ENCODE measurements at places on chromosomes 11 and 22.

DNA sequence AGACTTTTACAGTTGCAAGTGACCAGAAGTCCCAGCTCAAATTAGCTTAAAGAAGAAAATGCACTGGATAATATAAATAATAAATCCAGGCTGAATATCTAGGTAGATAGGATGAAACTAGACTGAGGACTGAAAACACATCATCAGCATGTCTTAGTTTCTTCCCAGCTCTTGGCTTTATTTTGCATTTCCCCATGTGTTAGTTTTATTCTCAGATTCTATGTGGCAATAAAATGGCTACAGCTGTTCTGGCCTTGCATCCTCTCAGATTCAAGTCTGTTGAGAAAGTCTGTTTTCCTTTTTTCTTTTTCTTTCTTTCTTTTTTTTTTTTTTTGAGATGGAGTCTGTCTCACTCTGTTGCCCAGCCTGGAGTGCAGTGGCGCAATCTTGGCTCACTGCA is 22.6 kb upstream of the CAT start:
- H3K36me3 ChIP-seq: no peaks in the 10 kb centered on the region
- no peak overlapping the region for H3K4me3 ChIP-seq
- no peak overlapping the region for H3K27ac ChIP-seq
- H3K4me1 ChIP-seq: peaks cover 6% of the 10 kb centered on the region
- H3K27me3 ChIP-seq: no peaks in the 10 kb centered on the region

- no peak overlapping the region for H3K27ac ChIP-seq
- H3K4me3 ChIP-seq: no peak overlapping the region
- DNase-seq: no peak
- peaks cover 12% of the 10 kb centered on the region for H3K36me3 ChIP-seq
- no peaks in the 10 kb centered on the region for H3K27me3 ChIP-seq
Measured at GRCh38 chr22:46962406-46962805, 200.0 kb downstream of the TBC1D22A start.

DNA sequence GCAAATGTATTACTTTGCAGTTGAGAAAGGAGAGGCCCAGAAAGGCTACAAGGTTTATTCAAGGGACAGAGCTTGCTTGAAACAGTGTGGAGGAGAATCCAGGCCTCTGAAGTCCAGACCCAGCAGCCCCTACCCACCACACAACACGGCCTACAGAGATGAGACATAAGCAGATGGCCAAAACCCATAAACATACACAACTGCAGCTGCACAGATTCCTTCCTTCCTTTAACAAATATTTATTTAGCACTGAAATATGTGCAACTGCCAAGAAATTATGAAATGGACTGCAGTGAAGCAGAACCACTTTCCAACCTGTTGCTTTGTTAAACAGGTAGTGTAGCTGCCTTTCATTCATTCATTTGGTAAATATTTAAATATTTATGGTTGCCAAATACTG is 122.3 kb downstream of the SPATA19 start:
- H3K36me3 ChIP-seq: no peaks in the 10 kb centered on the region
- H3K4me3 ChIP-seq: no peak overlapping the region
- no peaks in the 10 kb centered on the region for H3K27me3 ChIP-seq
- H3K27ac ChIP-seq: no peak overlapping the region
- H3K4me1 ChIP-seq: no peaks in the 10 kb centered on the region

DNA sequence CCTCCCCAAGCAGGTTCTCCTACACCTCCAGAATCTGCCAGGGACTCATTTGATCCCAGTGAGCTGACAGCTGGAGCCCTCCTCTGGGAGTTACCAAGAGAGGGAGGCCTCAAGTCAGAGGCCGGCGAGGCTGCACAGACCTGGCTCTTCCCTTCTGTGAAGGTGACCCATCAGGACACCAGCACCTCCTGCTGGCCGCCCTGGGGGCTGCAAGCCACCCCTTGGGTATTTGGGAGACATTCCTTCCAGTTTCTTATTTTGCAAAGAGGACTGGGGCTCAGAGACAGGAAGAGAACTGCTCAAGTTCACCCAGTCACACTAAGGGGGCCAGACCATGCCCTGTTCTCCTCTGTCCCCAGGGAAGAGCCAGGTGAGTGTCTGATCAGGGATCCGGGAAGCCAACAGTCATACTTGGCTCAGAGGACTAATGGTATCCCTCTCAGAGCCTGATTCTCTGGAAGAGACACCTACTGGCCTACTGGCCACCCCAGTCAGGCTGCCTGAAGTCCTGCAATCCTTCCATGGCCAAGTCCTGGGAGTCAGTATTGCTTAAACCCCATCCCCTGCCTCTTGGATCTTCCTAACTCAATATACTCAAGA is 40.5 kb upstream of the RIC3 start:
- H3K27ac ChIP-seq: no peak overlapping the region
- H3K4me1 ChIP-seq: no peaks in the 10 kb centered on the region

DNA sequence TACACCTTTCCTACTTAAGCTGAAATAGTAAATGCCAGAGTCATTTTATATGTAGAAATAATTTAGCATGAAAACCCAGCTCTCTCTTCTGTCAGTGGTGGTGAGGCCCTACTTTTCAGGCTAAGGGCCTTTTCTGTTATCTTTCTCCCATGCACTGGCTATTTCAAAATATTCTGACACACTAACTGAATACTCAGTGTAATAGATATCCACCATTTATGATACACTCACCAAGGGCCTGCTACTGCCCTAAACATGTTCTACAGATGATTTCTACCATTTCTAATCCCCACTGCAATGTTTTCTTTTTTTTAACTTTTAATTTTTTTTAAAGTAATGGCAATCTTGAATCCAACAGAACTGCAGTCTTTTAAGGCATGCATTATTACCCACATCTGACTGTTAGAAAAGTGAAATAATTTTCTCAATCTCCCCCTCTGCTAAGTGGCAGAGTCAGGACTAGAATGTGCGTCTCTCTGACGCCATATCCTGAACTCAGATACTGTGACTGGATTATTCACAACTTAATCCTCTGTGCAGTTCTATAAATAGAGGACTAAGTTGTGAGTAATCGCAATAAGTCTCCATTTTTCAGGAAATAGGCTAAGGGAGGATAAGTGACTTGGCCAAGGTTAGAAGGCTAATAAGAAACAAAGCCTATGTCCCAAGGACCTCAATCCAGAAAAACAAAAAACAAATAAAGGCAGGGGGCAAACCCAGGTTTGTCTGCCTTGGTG is 44.0 kb downstream of the GRAMD1B start:
- peak overlapping the region; percentile 27 for H3K27ac ChIP-seq
- no peaks in the 10 kb centered on the region for H3K36me3 ChIP-seq
- H3K27me3 ChIP-seq: no peaks in the 10 kb centered on the region

DNA sequence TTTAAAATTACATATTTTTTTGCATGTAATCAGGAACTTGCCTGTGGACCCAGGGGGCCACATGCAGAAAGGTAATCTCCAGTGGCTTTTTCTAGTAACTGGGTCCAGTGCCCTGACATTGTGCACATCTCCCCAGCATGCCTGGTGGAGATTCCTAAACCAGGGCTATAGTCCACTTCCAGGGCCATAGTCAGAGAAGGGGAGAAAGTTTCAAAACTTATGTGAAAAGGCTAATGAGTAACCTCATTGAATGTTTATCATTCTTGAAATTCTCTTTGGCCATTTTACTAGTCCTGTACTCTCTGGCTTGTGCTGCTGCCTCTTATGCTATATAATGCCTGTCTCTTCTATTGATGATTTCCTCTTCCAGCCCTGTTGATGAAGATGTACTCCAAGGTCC is 47.8 kb downstream of the BARX2 start:
- no peak overlapping the region for H3K4me3 ChIP-seq
- peaks cover 29% of the 10 kb centered on the region for H3K27me3 ChIP-seq
- no peak for DNase-seq
- no peaks in the 10 kb centered on the region for H3K4me1 ChIP-seq
- H3K27ac ChIP-seq: no peak overlapping the region

- H3K27ac ChIP-seq: no peak overlapping the region
- H3K4me1 ChIP-seq: no peaks in the 10 kb centered on the region
- H3K36me3 ChIP-seq: peaks cover 5% of the 10 kb centered on the region
- H3K4me3 ChIP-seq: no peak overlapping the region
Measured at GRCh38 chr11:17563231-17563646, 16.2 kb downstream of the OTOG start.

DNA sequence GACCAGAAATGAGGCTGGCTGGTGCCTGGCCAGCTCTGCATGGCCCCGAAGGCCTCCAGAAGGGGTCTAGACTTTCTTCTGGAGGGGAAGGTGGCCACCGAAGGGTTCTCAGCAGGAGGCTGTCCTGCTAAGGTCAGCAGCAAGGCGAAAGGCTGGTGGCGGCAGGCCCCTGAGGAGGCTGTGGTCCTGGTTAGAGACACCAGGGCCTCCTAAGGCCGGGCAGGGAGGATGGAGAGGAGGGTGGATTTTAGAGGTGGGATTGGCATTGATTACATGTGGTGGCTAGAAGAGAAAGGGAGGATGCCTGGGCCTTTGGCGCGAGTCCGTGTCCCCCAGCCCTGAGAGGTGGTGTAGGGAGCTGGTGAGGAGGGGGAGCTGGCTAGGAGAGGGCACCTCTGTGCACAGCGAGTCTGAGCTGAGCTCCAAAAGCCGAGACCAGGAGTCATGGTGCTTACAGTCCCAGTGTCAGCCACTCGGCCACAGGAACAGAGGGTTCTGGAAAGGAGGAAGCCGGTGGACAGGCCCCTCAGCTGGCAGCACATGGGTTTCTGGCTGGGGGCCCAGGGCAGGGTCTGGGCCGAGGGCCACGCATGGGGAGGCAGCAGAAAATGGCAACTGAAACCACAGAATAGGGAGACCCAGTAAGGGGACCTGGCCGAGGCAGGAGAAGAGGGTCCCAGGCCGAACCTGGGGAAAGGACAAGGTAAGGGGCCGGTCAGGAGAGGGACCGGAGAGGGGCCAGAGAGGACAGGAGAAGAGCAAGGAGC is 2.5 kb downstream of the FERMT3 start:
- H3K36me3 ChIP-seq: peaks cover 27% of the 10 kb centered on the region
- H3K27me3 ChIP-seq: no peaks in the 10 kb centered on the region
- no peak overlapping the region for H3K27ac ChIP-seq
- no peak overlapping the region for H3K4me3 ChIP-seq
- DNase-seq: no peak
- peaks cover 8% of the 10 kb centered on the region for H3K4me1 ChIP-seq

- peaks cover 29% of the 10 kb centered on the region for H3K27me3 ChIP-seq
- no peaks in the 10 kb centered on the region for H3K36me3 ChIP-seq
- DNase-seq: no peak
Measured at GRCh38 chr11:75161506-75162095, 10.7 kb downstream of the SLCO2B1 start.

DNA sequence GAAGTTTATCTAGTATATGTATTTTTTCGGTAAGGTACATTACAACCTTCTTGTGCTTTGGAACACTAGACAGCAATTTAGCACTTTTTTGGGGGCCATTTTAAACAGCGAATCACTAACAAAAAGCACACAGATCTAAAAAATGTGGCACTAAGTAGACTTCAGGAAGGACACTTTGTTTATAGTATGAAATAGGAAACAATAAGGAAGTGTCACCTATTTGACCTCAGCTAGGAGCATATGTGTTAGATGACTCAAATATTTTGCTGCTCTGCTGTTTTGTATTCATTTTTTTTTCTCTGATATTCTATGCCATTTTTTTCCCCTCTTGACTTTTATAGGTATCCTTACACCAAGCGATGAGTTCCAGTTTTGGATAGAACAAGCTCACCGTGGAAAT is 5.6 kb downstream of the DYNC2H1 start:
- no peak overlapping the region for H3K4me3 ChIP-seq
- no peak overlapping the region for H3K27ac ChIP-seq
- peaks cover 37% of the 10 kb centered on the region for H3K36me3 ChIP-seq
- peaks cover 13% of the 10 kb centered on the region for H3K4me1 ChIP-seq

- no peak overlapping the region for H3K27ac ChIP-seq
- peaks cover 11% of the 10 kb centered on the region for H3K36me3 ChIP-seq
- no peak for DNase-seq
- peaks cover 10% of the 10 kb centered on the region for H3K4me1 ChIP-seq
Measured at GRCh38 chr11:3134218-3134621, 30.9 kb downstream of the OSBPL5 start.

- peaks cover 16% of the 10 kb centered on the region for H3K27me3 ChIP-seq
- H3K36me3 ChIP-seq: no peaks in the 10 kb centered on the region
- no peak overlapping the region for H3K27ac ChIP-seq
Measured at GRCh38 chr11:112518371-112518770, 257.7 kb upstream of the PLET1 start.

- H3K36me3 ChIP-seq: peaks cover 5% of the 10 kb centered on the region
- H3K27me3 ChIP-seq: no peaks in the 10 kb centered on the region
- H3K4me1 ChIP-seq: peaks cover 7% of the 10 kb centered on the region
- no peak overlapping the region for H3K27ac ChIP-seq
Measured at GRCh38 chr22:26781596-26781995, 124.2 kb downstream of the MIAT start.

GRCh38 chr11:70212227-70212811 is 9.2 kb downstream of the FADD start:
- H3K36me3 ChIP-seq: peaks cover 36% of the 10 kb centered on the region
- H3K27ac ChIP-seq: no peak overlapping the region
- no peaks in the 10 kb centered on the region for H3K27me3 ChIP-seq
- DNase-seq: no peak
- H3K4me1 ChIP-seq: peaks cover 17% of the 10 kb centered on the region

- no peak overlapping the region for H3K4me3 ChIP-seq
- no peak for DNase-seq
- H3K36me3 ChIP-seq: peaks cover 47% of the 10 kb centered on the region
- no peaks in the 10 kb centered on the region for H3K27me3 ChIP-seq
- H3K4me1 ChIP-seq: no peaks in the 10 kb centered on the region
- no peak overlapping the region for H3K27ac ChIP-seq
Measured at GRCh38 chr22:35333220-35333619, 33.5 kb downstream of the TOM1 start.

DNA sequence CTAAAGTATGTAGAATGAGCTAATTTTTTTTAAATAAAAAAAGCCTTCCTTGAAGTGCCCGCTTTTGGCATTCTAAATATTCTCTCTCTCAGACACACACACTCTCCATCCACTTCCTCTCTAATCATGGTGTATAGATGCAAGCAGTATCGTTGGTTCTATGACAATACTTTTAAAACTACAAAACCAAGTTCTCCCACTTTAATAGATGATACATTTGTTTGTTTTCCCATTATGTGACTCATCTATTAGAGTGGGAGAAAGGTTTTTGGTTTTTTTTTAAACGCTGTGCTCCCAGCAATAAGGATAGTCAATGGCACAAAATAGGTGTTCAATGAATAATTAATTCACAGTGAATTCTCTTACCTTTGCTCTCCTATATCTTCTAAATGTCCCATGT is 44.6 kb downstream of the FZD4 start:
- no peaks in the 10 kb centered on the region for H3K27me3 ChIP-seq
- H3K36me3 ChIP-seq: no peaks in the 10 kb centered on the region
- H3K4me3 ChIP-seq: no peak overlapping the region

- peak overlapping the region; percentile 40 for H3K27ac ChIP-seq
- H3K36me3 ChIP-seq: peaks cover 42% of the 10 kb centered on the region
- DNase-seq: peak; percentile 91
- peak overlapping the region; percentile 72 for H3K4me3 ChIP-seq
- H3K27me3 ChIP-seq: no peaks in the 10 kb centered on the region
Measured at GRCh38 chr11:820655-821511, 2.2 kb downstream of the PNPLA2 start.

DNA sequence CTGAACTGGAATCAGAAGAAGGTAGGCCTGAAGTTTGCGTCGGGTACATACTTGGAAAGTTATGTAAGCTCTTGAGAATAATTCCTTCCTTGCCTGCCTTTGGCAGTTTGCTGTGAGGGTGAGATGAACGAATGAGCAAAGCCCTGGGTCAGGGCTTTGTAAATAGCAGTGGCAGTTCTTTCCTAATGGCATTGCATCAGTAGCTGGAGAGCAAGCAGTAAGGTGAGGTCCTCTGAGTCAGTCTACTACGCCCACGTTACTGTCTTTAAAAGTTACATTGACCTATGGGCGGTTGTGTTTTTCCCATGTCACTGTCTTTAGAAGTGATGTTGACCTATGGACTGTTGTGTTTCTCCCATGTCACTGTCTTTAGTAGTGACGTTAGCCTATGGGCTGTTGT is 179.1 kb upstream of the E2F8 start:
- peaks cover 7% of the 10 kb centered on the region for H3K27me3 ChIP-seq
- H3K27ac ChIP-seq: peak overlapping the region; percentile 47
- DNase-seq: peak; percentile 92
- H3K4me3 ChIP-seq: peak overlapping the region; percentile 9
- peaks cover 24% of the 10 kb centered on the region for H3K4me1 ChIP-seq
